ENCODE measurements at places on chromosomes 5 and 9.

DNA sequence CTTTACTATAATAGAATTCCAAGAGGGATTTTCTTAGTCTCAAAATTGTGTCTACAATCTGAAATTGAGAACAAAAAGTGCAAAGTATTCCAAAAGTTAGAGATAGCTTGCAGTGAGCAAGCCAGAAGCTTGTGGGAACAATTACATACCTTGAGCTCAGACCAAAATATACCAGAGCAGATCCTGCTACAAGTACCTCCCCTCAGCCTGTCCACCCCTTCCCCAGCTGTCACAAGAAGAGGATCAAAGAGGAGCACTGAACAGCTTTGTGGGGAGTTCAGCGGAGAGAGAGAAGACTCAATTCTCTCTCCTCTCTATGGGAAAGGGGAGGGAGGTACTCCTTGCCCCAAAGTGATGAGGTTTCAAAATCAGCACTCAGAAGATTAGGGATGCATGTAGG is 869.2 kb upstream of the DMAC1 start:
- no peaks in the 10 kb centered on the region for H3K4me1 ChIP-seq
- no peak overlapping the region for H3K27ac ChIP-seq
- H3K27me3 ChIP-seq, result no peaks in the 10 kb centered on the region
- no peaks in the 10 kb centered on the region for H3K36me3 ChIP-seq

- peaks cover 98% of the 10 kb centered on the region for H3K4me1 ChIP-seq
- no peak for DNase-seq
- no peaks in the 10 kb centered on the region for H3K27me3 ChIP-seq
- no peak overlapping the region for H3K4me3 ChIP-seq
Measured at GRCh38 chr5:132418881-132419280, 49.4 kb downstream of the SLC22A5 start.

DNA sequence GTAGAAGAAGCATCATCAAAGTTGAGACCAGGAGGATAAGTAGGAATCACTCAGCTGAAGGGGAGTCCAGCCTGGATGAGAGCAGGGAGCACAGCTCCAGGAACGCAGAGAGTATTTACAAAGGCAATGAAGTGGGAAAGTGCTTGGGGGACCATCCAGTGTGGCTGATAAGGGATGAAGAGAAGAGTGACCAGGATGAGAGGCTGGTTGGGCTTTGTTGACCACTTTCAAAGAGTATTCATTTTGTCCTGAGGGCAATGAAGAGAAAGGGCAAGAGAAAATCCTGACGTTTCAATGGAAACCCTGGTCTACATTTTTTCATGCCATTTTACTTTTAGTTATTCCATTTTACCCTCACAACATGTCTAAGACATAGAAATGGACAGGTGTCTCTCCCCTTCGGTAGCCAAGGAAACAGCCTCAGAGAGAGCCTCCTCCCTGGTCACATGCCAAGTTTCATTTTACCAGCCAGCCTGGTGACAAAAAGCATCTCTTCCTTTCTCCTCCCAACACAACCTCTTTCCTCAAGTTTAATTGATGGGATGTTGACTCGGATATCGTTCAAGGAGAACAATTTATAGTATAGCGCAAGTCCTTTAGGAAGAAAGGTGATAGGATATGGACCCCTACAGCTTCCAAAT is 492.7 kb upstream of the CLINT1 start:
- DNase-seq, result no peak
- no peaks in the 10 kb centered on the region for H3K4me1 ChIP-seq
- H3K4me3 ChIP-seq, result no peak overlapping the region
- H3K36me3 ChIP-seq, result no peaks in the 10 kb centered on the region
- H3K27me3 ChIP-seq, result no peaks in the 10 kb centered on the region
- H3K27ac ChIP-seq, result no peak overlapping the region

DNA sequence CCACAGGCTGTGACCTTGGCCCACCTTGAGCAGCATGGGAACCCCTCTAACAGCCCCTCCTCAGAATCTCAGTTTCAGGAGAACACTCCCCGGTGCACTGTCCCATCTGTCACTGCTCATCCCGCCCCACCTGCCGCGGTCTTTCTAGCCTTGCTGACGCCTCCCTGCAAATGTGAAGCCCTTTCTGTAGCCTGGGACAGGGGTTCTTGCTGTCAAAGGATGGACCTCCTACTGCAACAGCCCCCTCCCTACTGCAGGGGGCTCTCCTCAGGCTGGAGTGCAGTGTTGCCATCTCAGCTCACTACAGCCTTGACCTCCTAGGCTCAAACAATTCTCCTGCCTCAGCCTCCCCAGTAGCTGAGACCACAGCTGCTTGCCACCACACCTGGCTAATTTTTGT is 20.0 kb downstream of the OR2V1 start:
- H3K27me3 ChIP-seq, result peaks cover 69% of the 10 kb centered on the region
- H3K36me3 ChIP-seq, result no peaks in the 10 kb centered on the region
- no peak overlapping the region for H3K27ac ChIP-seq
- no peak overlapping the region for H3K4me3 ChIP-seq
- DNase-seq, result no peak
- peaks cover 5% of the 10 kb centered on the region for H3K4me1 ChIP-seq

DNA sequence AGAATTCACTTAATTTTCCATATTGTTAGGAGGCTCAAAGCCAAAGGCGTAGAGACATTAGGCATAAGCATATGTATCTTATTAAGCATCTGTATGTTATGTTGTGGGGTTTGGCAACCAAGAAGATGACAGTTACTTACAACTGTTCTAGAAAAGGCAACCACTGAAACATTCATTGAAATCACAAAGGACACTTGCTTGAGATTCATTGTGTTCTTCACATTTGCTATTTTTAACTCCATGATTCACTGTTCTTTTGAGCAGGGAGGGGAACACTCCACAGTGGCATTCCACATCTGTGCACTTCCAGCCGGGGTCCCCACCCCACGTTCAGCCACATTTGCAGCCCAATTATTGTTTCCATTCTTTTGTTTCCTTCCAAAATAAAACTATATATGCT is 107.1 kb downstream of the PALM2AKAP2 start:
- peak overlapping the region; percentile 93 for H3K27ac ChIP-seq
- no peak overlapping the region for H3K4me3 ChIP-seq
- H3K4me1 ChIP-seq, result peaks cover 72% of the 10 kb centered on the region
- H3K27me3 ChIP-seq, result no peaks in the 10 kb centered on the region

DNA sequence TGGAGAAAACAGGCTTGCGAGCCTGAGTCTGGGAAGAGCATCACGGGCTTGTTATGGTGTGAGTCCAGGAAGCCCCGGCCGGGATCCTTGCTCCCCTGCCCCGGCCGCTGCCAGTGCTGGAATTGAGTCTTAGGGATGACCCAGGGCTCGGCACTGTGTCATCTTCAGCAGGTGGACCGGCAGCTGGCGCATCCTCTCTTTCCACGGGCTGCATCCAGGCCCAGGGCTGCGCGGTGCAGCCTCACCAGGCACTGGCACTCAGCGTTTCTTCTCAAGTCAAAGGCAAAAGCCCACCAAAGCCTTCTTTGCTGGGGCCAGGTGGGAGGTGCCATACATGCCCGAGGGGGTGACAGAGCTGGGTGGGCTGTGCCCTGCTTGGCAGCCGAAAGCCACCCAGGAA is 46.6 kb downstream of the COL5A1 start:
- H3K4me1 ChIP-seq, result peaks cover 3% of the 10 kb centered on the region
- no peak overlapping the region for H3K4me3 ChIP-seq
- DNase-seq, result no peak
- H3K27ac ChIP-seq, result no peak overlapping the region
- H3K36me3 ChIP-seq, result no peaks in the 10 kb centered on the region
- peaks cover 5% of the 10 kb centered on the region for H3K27me3 ChIP-seq

- peak overlapping the region; percentile 86 for H3K4me3 ChIP-seq
- H3K27ac ChIP-seq, result peak overlapping the region; percentile 92
- H3K36me3 ChIP-seq, result peaks cover 47% of the 10 kb centered on the region
- peak; percentile 88 for DNase-seq
- H3K27me3 ChIP-seq, result no peaks in the 10 kb centered on the region
Measured at GRCh38 chr5:169637549-169638121, 560 bp downstream of the DOCK2 start.

Measured in activated naive CD4-positive, alpha-beta T cell treated with anti-CD3 and anti-CD28 coated beads, Interleukin-2, amount 10 ng/mL, durations not matched to agents 7 days and 5 days (primary cell).